ENCODE measurements at places on chromosomes 4 and X.

DNA sequence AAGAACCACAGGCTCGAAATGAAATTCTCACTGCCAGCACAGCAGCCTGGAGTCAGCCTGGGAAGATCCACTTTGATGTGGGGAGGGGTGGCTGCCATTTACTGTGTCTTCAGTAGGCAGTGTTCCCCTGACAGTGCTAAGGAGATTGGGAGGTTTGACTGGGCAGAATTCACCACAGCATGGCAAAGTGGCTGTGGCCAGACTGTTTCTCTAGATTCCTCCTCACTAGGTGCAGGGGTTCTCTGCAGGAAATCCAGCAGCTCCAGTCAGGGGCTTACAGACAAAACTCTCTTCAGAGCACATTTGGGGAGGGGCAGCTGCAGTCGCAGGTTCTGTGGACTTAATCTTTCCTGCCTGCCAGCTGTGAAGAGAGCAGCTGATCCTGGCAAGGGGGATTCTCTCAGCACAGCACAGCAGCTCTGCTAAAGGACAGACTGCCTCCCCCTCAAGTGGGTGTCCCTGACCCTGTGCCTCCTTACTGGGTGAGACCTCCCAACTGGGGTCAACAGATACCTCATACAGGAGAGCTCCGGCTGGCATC, 1174.0 kb downstream of the RAPGEF2 start:
- DNase-seq, result no peak

- DNase-seq, result no peak
These were observed 13.2 kb downstream of the NEIL3 start for GRCh38 chr4:177322881-177323280.

DNA sequence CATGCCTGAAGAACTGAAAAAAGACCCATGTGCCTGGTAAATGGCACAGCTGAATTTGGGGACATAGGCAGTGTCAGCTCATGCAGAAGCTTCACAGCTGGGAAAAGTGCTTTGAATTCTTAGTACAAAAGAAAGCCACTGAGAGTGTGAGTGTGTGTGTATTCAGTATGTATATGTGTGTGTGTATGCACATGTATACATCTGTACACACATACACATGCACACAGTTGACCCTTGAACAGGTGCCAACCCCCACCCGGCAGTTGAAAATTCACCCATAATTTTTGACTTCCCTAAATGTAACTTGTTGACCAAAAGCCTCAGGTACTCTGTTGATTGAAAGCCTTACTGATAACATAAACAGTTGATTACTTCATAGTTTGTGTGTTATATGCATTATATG, 49.5 kb upstream of the ENPP6 start:
- no peak for DNase-seq

DNA sequence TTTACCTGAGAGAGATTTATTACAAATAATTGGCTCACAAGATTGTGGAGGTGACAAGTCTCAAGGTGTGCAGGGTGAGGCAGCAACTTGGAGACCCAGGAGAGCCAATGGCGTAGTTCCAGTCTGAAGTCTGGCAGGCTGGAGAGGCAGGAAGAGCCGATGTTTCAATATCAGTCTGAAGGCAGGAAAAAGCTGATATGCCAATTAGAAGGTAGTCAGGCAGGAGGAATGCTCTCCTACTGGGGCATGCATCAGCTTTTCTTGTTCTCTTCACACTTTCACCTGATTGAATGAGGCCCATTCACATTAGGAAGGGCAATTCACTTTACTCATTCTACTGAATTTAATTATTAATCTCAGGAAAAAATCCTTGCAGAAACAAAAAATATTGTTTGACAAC, 1351.7 kb upstream of the ADGRL3 start:
- no peak for DNase-seq

GRCh38 chrX:131187206-131187605, 101.9 kb downstream of the IGSF1 start:
- no peak for DNase-seq

DNA sequence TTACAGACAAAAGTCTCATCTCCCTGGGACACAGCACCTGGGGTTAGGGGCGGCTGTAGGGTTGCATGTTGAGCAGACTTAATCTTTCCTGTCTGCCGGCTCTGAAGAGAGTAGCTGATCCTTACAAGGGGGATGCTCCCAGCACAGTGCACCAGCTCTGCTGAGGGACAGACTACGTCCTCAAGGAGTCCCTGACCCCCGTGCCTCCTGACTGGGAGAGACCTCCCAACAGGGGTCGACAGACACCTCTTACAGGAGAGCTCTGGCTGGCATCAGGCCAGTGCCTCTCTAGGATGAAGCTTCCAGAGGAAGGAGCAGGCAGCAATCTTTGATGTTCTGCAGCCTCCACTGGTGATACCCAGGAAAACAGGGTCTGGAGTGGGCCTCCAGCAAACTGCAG, 506.0 kb upstream of the FMR1 start:
- DNase-seq, result no peak
